Caudate nucleus (tissue), 63 donors: ENCODE measurements at places on chromosomes 6 and 20.

DNA sequence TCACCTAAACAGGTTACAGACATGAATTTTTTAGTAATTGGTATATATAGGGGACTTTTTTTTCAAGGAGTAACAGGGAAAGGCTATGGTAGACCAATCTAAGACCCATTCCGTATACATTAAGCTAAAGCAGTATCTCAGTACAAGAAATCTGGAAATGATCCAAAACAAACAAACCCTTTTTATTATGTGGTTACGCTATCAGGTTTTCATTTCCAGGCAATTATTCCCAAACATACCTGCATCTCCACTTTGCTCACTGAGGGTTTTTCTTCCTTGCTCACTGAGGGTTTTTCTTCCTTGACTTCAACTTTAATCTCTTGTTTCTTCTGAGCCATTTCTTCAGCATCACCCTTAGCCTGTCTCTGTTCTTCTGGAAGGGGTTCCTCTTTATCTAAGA is 107.3 kb downstream of the EPB41L2 start:
- no peak for DNase-seq

DNA sequence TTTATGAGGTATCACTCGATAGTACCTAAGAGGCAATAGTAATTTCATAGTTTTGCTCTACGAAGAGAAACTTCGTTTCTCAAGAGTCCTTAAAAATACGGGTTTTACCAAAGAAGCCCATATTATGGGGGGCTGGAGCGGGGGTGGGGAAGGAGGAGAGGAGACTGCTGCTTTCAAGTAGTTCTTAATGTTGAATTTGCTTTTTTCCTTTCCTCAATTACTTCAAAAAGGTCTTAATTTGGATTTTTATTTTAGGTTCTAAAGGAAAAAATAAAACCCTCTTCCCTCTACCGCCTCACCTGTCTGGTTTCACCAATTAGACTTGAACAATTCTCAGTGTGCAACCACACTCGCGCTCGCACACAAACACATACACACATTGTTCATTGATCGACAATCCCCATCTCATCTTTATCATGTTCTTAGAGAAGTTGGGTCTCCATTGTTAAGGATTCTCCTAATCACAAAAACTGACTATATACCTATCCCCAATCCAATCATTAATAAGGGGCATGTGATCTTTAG is 97.2 kb downstream of the HFE start:
- DNase-seq, result no peak

- no peak for DNase-seq
Observed at GRCh38 chr20:53579581-53580375, 13.9 kb downstream of the ZNF217 start.

DNA sequence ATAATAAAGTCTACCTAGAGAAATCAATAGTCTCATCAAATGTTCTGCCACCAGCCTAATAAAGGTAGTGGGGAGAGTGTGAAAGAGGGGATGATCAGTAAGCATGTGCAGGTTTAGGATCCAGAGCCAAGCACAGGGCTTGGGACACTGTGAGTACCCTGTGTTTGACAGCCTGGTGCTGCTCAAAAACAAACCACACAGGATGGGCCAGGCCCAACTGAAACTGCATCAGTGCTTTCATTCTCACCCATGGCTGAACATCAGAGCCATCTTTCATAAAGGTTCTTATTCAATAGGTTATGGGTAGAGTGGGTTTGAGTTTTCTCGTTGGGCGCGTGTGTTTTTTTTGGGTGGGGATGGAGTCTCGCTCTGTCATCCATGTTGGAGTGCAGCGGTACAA is 87.3 kb upstream of the NHSL1 start:
- DNase-seq, result no peak

- DNase-seq, result no peak
Observed at GRCh38 chr6:87277123-87277522, 45.3 kb upstream of the SMIM8 start.
